Activated CD4-positive, alpha-beta T cell treated with anti-CD3 and anti-CD28 coated beads, Interleukin-2, Interleukin-6, amounts not matched to agents 100 ng/mL and 50 ng/mL, durations not matched to agents 16 hours and 8 hours (primary cell): ENCODE measurements at places on chromosomes 3 and 15.
A peak's percentile ranks its signal among the peaks of the same experiment; 100 is the strongest.

DNA sequence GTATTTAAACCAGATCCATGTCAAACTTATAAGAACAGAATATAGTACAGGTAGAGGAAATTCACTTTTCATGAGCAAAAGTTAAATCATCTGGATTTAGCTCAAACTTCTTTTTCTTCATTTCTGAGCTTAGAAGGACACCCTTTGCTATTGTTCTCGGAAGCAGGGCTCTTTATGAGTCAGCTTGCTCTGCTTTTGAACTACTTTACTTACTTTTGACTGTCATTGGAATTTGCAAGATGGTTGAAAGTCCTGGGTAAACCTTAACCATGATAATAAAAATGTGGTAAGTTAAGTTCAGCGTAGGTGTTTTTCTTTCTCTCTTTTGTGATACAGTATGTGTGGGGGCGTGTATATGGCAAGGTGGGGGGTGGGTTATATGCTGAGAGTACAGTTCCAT lies 312.7 kb upstream of the DPH6 start:
- DNase-seq, result peak; percentile 1

DNA sequence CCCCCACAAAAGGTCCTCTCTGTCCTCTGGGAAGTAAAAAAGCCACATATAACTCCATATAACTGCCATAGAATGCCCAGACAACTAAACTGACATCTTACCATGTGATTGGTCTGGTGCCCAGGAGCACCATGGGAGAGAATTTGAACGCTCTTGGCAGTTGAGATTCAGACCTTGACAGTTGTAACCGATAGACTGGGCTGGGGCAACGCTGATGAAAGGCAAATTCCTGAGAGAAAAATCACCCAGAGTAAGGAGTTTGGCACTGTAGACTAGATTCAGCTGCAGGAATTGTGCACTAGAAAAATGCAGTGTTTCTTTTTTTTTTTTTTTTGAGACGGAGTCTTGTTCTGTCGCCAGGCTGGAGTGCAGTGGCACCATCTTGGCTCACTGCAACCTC lies 240.5 kb downstream of the SOX2 start:
- no peak for DNase-seq

GRCh38 chr15:44570361-44570760 lies 33.4 kb downstream of the EIF3J start:
- DNase-seq, result no peak

- no peak for DNase-seq
Observed at GRCh38 chr3:33942483-33943150, 144.2 kb downstream of the PDCD6IP start.

- no peak for DNase-seq
Observed at GRCh38 chr3:168425936-168426595, 330.3 kb upstream of the GOLIM4 start.

DNA sequence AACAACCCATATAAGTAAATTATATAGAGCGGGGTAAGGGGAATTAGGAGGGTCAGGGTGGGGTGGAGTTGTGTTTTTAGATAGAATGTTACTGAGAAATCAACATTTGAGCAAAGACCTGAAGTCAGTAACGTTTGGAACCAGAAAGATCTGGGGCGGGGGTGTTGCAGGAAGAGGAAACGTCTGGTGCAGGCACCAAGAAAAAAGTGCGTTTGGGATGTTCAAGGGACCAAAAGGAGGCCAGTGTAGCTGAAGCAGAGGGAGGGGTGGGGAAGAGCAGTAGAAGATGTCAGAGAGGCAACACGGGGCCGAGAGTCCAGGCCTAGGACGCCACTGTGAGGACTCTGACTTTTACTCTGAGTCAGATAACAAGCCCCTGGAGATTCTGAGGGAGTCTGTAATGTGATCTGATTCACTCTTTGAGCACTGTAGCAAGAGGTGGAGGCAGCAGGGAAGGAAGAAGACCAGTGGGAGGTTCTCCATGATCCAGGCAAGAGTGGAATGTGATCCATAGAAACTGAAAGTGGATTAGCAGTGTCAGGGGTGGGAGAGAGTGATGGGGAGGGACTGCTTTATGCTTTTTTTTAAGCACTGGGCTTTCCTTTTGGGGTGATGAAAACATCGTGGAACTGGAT lies 179.3 kb upstream of the CHRM5 start:
- DNase-seq, result no peak

DNA sequence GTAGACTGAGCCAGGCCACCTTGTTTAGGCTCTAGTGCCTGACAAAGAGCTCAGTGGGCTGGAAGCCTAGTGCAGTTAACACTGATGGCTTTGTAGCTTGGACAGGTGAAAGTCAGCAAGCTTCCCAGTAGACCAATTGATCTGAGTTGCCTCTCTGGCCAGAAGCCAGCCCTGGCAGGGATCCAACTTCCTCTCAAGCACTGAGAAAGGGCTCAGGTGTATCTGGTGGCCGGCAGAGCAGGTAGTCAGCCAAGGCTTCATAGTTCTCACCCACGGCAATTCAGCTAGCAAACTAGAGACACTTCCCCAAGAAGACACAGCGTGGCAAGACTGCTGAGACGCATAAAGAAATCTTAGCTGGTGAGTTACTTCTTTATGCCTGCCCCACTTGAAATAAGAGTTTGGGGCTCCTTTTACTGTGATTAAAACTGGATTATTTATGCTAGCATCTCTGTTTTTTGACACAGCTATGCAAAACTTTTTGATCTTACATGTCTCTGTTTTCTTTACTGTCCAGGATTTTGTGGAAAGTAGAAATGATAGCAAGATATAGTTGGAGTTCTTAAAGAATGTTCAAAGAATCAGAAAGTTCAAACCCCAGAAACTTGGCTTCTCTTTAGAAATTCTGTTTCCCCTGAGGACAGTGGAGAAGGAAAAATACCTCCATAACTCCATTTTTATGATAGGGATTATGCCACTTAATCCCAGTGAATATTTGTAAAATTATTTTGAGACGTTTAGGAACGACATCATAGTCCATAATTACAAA lies 8.4 kb upstream of the CA12 start:
- DNase-seq, result no peak

DNA sequence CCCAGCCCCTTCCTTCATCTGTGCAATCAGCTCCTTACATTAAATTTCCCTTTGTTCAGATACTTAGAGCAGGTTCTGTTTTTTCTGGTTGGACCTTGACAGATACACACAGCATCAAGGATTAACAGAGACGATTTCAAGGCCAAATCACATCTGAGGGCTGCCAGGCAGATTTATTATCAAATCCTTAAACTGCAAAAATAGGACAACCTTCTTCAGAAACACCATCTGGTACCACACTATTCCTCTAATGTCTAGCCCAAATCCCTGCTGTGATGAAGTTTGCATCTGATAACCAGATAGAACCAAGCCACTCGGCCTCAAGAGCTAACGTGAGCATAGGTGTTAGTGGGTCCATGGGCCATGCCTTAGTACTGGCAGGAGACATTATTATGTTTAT lies 250.7 kb upstream of the PROK2 start:
- DNase-seq, result no peak

- no peak for DNase-seq
Observed at GRCh38 chr3:178712247-178712646, 176.0 kb downstream of the KCNMB2 start.

- peak; percentile 51 for DNase-seq
Observed at GRCh38 chr3:140898340-140899180, 43.1 kb upstream of the SLC25A36 start.

DNA sequence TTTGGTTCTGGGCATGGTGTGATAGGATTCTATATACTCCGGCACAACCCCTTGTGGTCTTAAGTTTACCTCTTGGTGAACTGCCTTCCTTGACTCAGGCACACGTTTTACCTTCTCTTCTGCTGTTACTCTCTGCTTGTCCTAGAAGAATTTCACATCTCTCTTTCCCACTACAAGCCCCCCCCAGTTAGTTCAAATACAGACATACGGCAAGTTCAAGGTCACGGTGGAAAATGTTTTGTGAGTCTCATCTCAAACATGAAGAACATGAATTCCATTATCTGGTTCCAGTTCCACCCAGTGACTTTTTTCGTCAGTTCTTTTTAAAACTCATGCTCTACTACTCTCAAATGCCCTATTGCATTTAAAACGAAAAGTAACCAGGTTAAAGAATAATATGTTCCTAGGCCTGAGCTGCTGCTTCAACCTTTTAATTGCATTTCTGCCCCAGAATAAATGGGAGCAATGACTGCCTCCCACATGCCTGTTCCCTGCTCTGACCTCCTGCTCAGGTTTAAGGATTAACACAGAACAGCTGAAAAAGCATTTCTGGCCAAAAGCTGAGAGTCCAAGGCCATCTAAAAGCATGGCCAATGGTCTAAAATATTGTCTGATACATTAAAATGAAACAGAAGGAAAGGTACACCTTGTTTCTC lies 132.8 kb downstream of the OSBPL10 start:
- no peak for DNase-seq

DNA sequence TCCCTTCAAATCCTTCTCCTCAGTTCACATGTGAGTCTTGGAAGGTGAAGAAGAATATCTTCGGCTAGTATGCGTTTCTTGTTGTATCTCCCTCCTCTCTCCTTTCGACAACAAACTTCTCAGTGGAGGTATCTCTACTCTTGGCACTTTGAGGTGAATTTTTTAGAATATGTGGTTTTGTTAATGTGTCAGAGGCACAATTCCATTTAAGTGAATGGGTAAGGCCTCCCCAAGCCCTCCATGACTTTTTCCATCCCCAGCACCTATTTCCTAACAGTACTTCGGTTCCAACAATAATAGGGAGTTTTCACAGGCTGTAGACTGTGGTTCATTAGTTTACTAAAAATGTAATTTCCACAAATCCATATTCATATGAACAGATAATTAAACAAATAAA lies 74.2 kb downstream of the TM4SF4 start:
- no peak for DNase-seq

GRCh38 chr3:194685065-194685717 lies 492 bp upstream of the FAM43A start:
- DNase-seq, result peak; percentile 82

GRCh38 chr3:192313605-192314004 lies 413.7 kb downstream of the FGF12 start:
- DNase-seq, result no peak

GRCh38 chr3:151467069-151467468 lies 6.2 kb upstream of the IGSF10 start:
- no peak for DNase-seq

- DNase-seq, result no peak
Observed at GRCh38 chr3:45647148-45647619, 42.0 kb upstream of the SACM1L start.

DNA sequence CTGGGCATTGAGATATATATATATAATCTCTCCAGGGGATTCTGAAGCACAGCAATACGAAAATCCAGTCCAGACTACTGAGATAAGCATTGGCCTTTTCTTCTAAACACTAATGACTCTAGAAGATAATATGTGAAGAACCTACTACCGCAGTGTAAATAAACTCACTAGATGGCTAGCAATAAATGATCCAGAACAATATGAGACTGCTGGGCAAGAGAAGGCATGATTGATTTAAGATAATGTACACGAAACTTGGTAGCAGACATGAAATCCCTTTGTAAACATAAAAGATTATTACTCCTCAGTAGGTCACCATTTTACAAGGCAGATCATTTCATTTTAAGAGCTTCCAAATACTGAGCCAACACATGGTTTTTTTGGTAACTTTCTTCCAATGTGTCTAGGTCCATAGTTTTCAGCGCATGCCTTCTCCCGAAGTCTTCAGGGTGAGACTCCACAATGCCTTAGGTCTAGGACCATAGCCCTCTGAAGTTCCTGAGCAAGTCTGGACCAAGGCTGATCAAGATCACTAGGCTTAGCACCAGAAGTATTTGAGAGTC lies 193.2 kb downstream of the LRRN1 start:
- DNase-seq, result no peak

- DNase-seq, result no peak
Observed at GRCh38 chr3:117068301-117068700, 358.7 kb downstream of the TUSC7 start.

GRCh38 chr3:60917141-60917540 lies 334.1 kb downstream of the FHIT start:
- DNase-seq, result no peak

DNA sequence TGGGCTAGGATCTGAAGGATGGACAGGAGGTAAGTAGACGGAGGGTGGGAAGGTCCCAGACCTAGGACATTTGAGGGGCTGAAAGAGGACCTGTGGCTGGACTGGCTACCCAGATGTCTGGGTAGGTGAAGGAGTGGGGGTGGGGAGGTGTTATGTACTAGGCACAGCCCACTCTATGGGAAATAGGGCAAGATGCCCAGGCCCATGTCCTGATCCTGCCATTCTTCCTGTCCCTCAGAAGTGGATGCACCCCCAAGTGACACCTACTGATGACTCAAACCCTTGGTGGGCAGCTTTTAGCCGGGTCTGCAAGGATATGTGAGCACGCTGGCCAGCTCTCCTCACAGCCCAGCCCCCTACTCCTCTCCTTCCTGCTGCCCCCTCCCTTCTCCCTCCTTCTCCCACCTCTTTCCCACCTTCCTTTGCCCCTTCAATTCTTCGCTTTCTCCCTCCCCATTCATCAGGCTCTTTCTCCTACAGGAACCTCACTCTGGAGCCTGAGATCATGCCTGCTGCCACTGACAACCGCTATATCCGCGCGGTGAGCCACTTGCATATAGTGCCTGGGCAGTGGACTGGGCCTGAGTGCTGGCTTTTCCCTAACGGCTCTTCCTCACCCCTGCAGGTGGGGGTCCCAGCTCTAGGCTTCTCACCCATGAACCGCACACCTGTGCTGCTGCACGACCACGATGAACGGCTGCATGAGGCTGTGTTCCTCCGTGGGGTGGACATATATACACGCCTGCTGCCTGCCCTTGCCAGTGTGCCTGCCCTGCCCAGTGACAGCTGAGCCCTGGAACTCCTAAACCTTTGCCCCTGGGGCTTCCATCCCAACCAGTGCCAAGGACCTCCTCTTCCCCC lies 5.2 kb downstream of the ACY1 start:
- no peak for DNase-seq

- DNase-seq, result no peak
Observed at GRCh38 chr15:56831467-56832005, 86.9 kb upstream of the TCF12 start.

DNA sequence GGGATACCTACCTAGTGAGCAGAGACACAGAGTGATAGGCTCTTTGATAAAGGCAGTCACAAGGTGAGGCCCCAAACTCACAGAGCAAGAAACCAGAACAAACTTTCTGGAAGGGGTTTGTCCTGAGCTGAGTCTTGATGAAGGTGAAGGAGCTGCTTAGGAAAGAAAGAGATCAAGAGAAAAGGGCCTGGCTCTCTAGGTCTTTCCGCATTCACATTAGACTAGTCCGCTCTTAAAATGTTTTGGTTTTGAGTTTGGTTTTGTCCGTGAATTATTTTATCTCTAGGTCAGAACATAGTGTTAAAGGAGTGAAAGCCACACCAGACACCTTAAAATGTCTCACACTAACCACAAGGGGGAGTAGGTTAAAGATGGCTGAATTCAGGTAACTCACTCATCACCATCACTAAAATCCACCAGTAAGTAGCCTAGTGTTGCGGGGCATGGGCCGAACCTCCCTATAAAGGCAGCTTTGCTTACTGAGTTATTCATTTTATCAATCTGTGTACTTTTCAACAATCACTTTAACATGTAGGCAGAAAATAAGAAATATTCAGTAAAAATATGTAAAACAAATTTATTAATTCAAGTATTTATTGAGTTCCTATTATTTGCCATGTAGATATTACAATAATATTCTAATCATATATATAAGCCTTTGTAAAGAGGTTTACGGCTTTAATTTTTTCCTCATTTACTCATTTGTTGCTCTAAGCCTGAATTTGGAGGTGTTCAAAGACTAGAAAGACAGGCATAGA lies 121.5 kb upstream of the TSC22D2 start:
- peak; percentile 31 for DNase-seq

- no peak for DNase-seq
Observed at GRCh38 chr3:46549408-46549904, 16.6 kb downstream of the LRRC2 start.
